ENCODE measurements at places on chromosomes 6 and 20.

GRCh38 chr20:7980332-7981046 lies 39.1 kb downstream of the TMX4 start:
- DNase-seq: no peak

- no peak for DNase-seq
These were observed 8.3 kb downstream of the HSF2 start for GRCh38 chr6:122407712-122408111.

- no peak for DNase-seq
These were observed 41.8 kb downstream of the CYP24A1 start for GRCh38 chr20:54131675-54132611.

- DNase-seq: no peak
These were observed 250.5 kb upstream of the AFDN start for GRCh38 chr6:167576050-167576741.

- no peak for DNase-seq
These were observed 121.3 kb downstream of the TOX2 start for GRCh38 chr20:44035924-44036323.

DNA sequence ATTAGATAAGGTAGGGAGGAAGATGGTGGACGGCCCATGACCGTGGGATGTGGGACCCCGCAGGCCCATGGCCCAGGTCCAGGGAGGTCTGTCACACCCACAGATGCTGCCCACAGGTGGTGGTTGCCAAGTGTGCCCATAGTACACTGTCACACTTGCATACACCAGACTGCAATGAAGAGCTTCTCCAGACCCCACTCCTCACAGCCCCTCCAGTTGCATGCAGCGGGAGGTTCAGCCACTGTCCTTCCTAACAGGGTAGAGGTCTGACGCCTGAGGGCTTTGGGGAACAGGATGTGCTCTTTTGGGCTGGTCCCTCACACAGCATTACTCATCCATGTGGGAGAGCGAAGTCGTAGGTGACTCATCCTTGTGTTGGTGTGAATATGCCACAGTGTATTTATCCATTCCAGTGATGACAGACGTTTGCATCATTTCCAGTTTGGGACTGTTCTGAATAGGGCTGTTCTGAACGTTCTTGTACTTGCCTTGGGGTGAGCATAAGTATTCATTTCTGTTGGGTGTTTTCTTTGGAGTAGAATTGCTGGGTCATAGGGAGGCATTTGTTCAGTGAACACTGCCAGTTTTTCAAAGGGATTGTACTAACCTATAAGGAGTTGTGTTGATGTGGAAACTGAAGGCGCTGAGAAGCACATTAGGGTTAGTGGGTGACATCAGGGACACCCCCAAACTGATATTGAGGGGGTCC lies 10.1 kb upstream of the PYGB start:
- peak; percentile 96 for DNase-seq

DNA sequence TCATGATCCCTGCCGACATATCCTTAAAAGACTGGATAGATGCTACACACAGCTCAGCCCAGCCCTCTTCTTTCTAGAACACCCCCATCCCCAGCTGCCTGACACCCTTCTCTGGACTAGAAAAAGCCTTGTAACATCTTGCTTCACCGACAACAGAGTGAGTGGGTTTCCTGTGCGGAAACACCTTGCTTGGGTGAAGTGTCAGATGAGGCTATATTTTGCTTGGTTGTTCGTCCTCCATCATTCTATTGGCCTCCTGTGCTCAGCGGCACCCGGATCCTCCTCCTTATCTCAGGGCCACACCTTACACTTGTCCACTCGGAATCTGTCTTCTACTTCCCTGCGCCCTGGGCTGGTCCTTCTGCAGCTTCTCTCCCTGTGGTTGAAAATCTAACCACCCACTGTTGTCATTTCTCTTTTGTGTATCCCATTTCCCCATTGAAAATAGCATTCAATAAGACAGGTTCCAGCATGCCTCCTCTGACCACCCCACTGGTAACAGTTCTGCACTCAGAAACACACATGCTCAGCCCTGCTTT lies 101.3 kb upstream of the MLN start:
- no peak for DNase-seq

- no peak for DNase-seq
These were observed 188.5 kb downstream of the ZNF217 start for GRCh38 chr20:53405139-53405538.

GRCh38 chr20:2023151-2023550 lies 29.3 kb upstream of the PDYN start:
- no peak for DNase-seq

- DNase-seq: no peak
These were observed 53.0 kb downstream of the GNAS-AS1 start for GRCh38 chr20:58797371-58798338.

DNA sequence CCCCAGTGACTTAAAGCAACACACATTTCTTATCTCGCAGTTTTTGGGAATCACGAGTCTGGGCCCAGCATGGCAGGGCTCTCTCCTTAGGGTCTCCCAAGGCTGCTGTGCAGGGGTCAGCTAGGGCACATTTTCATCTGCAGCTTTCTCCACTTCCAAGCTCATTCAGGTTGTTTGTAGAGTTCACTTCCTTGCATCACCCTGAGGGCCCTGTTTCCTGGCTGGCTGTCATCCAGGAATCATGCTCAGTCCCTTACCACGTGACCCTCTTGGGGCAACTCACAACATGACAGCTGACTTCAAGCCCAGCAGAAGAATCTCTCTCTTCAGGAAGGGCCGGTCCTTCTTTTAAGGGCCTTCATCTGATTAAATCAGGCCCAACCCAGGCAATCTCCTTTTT lies 21.3 kb downstream of the SNAP25 start:
- DNase-seq: no peak

DNA sequence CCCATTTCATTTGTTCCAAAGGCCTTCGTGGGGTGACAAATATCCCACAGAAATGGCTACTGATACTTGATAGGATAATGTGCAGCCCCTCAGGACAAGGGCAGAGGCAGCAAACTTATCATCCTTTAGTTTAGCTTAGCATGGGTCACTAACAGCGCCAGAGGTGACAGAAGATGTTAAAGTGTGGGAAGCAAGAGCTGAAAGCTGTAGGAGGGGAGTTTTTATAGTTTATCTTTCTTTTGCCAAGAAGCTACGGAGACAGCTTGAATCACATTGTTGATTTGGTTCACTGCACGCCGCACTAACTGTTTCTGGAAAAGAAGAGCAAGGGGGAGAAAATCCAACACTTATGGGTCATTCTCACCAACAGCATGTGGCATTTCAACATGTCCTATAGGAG lies 773.9 kb upstream of the MMS22L start:
- no peak for DNase-seq

- DNase-seq: no peak
These were observed 61.4 kb downstream of the FAM135A start for GRCh38 chr6:70474751-70475150.

DNA sequence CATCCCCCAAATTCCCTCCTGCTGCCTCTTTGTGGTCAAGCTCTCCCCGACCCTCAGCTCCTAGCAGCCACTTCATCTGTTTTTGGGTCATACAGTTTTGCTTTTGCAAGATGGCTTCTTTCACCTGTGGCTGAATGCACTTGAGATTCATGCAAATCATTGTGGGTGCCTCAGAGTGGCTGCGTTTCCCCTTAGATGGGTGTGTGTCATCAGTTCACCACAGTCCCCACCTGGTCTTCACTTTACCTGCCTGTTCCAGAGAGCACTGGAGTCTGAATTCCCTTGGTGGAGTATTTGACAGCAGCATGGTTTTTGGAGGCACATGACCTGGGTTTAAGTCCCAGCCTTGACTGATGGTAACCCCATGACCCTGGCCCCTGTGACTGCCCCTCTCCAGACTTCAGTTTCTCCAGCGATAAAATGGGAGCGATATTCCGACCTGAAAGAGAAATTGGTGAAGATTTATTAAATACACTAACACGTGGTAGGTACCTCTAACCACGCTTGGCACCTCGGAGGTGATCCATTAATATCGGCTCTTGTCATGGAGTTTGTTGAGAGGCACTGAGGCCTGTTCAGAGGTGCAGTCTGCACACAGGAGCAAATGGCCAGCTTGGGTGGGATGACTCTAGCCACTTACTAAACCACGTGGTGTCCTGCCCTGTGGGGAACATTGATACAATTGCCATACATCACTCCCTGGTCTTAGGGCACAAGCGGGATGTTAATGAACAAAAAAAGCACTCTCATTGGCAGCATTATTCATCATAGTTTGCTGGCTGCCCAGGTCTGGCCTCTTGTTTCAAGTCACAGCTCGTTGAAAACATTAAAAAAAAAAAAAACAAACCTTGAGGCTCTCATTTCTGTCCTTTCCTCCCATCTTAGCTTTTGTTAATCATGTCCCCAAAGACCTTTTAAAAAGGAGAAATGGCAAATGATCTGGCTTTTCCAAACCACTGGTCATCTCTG lies 167.2 kb upstream of the KCNG1 start:
- no peak for DNase-seq

- DNase-seq: peak; percentile 87
These were observed 49.8 kb downstream of the MYB start for GRCh38 chr6:135230711-135231468.

- DNase-seq: no peak
These were observed 124.3 kb downstream of the MYLK4 start for GRCh38 chr6:2626401-2626800.

GRCh38 chr6:38391206-38391605 lies 248.5 kb downstream of the BTBD9 start:
- no peak for DNase-seq

- peak; percentile 14 for DNase-seq
These were observed 155.0 kb upstream of the SUPT3H start for GRCh38 chr6:45532721-45533210.

- DNase-seq: no peak
These were observed 83.4 kb downstream of the BMP6 start for GRCh38 chr6:7809346-7809745.

DNA sequence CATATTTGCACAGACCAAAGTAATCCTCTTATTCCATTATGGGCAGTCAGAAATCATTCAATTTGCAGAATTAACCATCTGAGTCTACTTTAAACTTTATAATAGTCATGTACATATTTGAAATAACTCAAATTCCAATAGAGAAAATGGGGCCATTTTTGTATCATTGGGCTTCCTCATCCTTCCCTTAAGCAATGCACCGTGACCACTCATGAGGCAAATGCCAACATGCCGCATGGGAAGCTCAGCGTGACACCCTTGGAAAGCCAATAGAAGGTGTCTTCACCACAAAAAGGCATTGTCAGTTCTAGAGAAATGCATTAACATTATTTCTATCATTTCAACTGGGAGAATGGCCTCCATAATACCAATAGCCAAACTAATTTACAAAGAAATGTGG lies 38.5 kb downstream of the SIM1 start:
- DNase-seq: no peak

DNA sequence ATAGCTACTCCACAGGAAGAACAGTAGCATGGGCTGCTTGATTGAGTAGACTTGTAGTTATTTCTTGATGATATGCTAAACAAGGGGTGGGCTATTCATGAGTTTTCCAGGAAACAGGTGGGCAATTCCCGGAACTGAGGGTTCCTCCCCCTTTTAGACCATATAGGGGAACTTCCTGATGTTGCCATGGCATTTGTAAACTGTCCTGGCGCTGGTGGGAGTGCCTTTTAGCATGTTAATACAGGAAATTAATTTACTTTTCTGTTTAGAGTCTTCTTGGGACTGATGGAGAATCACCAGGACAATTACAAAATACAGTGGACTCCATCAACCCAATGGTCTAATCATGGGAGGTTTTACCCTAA lies 22.7 kb downstream of the CYP24A1 start:
- DNase-seq: no peak

- DNase-seq: peak; percentile 57
These were observed 18.7 kb downstream of the BTN3A1 start for GRCh38 chr6:26420688-26421171.
